NCI-H774 (cell line): ENCODE measurements at places on chromosomes 4 and X.

DNA sequence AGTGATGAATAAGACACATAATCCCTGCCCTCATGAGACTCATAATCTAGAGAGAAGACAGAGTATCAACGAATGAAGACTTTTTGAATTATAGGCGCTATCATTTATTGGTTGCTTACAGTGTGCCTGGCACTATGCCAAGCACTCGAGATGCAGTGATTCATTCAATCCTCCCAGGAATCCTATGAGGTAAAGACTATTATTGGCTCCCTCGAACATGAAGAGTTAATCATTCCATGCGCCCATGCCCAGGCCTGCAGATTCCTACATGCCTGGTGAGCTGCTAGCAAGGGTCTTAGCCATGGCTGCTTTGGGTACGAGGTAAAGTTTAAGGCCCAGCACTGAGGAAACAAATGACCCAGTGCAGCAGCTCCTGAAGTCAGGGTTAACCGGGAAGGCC, 47.0 kb downstream of the TEX13B start:
- DNase-seq = no peak

DNA sequence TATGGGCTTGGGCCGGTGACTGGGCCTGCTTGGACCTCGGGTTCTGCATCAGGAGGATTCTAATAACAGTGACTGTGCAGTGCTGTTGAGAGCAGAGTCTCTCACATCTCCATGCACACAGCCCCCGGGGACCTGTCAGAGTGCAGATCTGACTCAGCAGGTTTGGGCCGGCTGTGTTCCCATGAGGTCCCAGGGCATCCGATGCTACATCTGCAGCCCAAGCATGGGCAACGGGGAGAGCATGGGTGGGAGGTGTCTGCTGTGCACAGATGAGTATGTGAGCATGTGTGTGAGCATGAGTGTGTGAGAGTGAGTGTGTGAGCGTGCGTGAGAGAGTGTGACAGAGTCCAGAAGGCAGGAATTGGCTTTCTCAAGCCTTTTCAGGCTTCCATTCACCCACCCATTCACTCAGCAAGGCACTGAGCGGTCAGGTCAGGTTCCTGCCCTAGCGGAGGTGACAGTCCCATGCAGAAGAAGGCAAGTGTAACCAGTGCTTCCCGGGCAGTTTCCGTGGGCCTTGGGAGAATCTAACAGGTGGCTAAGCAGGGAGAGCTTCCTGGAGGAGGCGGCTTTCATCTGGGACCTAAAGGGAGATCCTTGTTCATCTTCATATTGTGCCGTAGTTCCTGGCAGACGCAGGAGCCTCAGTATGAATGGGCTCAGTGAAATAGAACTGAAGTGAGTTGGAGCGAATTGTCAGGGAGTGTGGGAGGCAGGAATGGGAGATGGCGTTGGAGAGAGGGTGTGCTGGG, 62.6 kb downstream of the SORCS2 start:
- DNase-seq = no peak

DNA sequence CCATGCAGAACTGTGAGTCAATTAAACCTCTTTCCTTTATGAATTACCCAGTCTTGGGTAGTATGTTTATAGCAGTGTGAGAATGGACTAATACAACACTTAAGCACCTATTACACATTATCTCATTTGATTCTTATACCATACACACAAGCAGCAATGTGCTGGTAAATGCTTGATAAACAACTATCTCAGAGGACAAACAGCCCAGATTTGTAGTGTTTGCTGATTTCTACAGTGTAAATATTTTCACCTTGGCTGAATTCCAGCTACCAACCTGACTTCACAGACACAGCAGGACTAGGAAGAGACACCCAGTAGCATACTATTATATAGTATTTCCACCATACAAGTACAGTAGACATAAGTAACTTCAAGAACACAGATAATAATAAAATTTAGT, 406.5 kb upstream of the CNKSR2 start:
- DNase-seq = peak; percentile 74

GRCh38 chrX:77771601-77772000, 14.4 kb downstream of the ATRX start:
- no peak for DNase-seq

DNA sequence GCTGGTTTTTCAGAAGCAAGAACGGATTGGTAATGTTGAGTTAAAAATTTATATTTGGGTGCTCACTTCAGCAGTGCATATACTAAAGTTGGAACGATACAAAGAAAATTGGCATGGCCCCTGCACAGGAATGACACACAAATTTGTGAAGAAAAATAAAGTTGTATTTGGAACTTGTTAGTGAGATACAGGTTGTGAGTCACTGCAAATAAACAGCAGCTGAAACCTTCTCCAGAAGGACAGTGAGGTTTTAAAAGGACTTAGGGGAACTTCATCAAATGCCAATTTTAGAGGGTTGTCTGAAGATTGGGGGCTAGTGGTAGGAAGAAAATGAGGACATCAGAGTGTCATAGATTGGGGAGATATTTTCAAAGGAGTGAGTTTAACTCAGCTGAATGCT, 79.7 kb upstream of the ELOVL6 start:
- DNase-seq = no peak

GRCh38 chrX:48891402-48892288, 5.9 kb downstream of the TIMM17B start:
- DNase-seq = peak; percentile 65

DNA sequence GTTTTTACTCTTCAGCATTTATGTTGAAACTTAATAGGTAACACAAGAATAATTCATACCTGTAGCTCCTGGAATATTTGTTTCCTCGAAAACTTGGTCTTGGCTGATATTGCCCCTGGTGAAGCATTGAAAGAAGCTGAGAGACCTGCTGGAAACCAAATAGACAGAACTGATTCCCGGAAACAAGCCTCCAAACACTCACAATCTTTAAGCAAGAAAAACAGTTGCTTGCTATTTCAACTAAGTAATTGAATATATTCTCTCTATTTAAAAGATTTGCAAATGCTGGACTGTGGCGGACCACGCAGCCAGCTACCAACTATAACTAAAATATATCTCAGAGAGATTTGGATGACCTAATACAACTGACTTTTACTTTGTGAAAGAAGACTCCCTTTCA, 3.6 kb downstream of the PCDH18 start:
- no peak for DNase-seq

GRCh38 chr4:52799813-52800212, 48.6 kb upstream of the ERVMER34-1 start:
- DNase-seq = no peak

- no peak for DNase-seq
Observed at GRCh38 chrX:20046864-20047263, 56.0 kb upstream of the BCLAF3 start.

GRCh38 chrX:87968118-87968517, 450.5 kb downstream of the KLHL4 start:
- no peak for DNase-seq

DNA sequence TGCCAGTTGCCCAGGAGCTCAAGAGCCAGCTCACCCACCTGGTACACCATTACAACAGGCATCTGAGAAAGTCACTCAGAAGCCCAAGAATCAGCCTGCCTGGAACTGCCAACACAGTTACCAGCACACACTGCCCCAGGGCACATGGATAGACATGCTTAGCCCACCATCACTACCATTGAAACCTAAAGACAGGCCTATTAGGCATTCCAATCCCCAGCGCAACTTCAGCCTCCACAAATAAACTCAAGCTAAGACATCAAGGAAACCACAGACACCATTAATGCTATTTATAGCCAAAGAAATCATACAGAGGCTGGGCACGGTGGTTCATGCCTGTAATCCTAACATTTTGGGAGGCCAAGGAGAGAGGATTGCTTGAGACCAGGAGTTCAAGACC, 42.3 kb downstream of the ATRX start:
- DNase-seq = no peak

- DNase-seq = no peak
Observed at GRCh38 chr4:187084701-187085100, 361.0 kb upstream of the FAT1 start.
